Activated CD4-positive, CD25-positive, alpha-beta regulatory T cell treated with anti-CD3 and anti-CD28 coated beads, Interleukin-2, amount 50 U/mL, for 72 hours (primary cell): ENCODE measurements at places on chromosomes 3 and 15.

GRCh38 chr3:100561459-100562158 lies 47.8 kb upstream of the ADGRG7 start:
- DNase-seq: no peak

GRCh38 chr15:88091444-88092016 lies 165.0 kb downstream of the NTRK3 start:
- no peak for DNase-seq

DNA sequence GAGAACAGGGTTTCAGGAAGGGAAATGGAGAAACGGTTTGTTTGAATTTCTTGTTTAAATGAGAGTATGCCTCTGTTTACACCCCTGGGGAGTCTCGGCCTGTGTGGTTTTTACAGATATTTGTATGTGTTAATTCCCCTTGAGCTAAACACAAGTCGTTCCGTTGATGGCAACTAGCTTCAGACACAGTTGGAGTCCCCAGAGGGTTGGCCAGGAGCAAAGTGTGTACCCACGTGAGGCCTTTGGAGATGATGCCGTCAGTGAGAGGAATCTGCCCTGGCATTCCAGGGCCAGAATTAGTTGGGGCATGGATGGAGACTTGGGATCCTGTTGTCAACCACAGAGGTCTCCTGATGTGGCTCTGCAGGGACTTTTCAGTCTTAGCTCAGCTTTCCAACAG lies 44.0 kb downstream of the CEMIP start:
- no peak for DNase-seq

DNA sequence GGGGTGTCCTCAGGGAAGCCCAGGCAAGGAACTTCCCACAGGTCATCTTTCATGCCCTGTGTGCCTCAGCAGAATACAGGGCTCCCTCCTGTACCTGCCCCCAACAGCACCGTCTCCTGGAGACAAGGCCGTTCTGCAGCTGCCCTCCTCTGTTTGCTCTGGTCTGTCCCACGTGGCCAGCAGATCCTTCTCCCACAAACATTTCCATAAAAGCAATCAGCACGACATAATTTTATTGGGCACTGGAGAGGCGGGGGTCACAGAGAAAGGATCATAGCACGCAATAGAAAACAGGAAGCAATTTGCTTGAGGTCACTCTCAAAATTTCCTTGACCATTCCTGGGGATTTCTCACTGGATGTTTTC lies 29.4 kb downstream of the STARD5 start:
- DNase-seq: no peak

GRCh38 chr3:73513260-73513659 lies 111.5 kb downstream of the PDZRN3 start:
- no peak for DNase-seq

DNA sequence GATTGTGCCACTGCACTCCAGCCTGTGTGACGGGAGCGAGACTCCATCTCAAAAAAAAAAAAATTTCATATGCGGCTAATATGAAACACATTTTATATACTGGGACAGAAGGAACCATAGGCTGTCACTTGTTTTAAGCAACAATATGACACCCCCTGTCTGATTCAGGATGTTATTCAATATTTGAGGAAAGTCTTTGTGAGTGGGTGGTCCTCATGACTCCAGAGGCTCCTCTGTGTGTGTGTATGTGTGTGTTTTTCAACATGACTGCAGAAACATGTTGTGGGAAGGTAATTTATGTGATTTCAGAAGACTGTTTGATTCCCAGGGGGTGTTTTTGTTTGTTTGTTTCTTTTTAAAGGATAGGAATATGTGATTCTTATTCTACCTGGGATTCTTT lies 32.8 kb downstream of the MAP2K1 start:
- no peak for DNase-seq

GRCh38 chr15:82530006-82530405 lies 10.3 kb downstream of the RPS17 start:
- no peak for DNase-seq

GRCh38 chr3:56825567-56826438 lies 24.1 kb upstream of the ARHGEF3 start:
- DNase-seq: no peak

DNA sequence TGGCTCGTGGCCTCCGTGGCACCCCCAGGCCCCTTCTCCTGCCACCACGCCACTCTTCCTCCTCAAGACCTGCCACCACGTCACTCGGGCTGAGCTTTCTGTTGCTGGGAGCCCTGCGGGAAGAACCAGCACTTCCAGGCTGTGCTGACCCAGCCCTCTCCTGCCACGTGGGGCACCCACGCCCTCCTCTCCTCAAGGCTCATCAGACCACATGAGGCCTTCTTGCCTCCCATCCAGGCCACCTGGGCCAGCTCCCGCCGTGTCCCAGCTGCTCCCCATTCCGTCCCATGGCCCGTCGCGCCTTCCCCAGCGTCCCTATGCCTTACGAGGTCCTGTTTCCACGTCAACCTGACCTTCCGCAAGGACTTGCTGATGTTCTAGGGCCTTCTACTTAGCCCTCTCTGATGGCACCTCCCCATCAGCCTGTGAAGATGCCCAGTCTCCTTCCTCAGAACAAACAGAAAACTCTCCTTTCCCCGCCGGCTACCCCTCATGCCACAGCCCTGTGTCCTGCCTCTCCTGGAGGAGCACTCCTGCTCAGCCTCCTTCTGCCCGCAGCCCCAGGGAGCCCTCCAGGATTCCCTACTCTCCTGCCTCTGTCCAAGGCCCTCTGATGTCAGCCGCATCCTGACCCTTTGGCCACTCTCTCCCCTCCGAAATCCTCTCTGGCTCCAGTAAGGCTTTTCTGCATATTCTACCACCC lies 71.1 kb upstream of the BLM start:
- no peak for DNase-seq

- DNase-seq: no peak
Observed at GRCh38 chr15:83108266-83109219, 1.1 kb downstream of the TM6SF1 start.

DNA sequence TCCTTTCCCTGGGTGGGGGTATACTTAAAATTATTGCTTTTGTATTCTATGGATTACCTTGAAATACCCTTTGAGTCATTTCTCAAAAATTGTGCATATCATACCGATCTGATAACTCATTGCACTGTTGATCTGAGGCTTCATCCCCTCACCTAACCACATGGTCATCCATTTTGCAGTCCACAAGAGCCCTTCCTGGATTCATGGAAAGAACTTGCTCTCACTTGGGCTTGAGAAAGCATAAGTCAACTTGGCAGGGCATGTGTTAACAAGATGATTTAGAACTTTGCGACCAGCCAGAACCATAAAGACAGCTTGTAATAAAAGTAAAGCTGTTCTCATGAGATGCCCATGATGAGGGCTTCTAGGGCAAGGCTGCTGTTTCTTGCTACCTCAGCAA lies 22.2 kb downstream of the MME start:
- no peak for DNase-seq

DNA sequence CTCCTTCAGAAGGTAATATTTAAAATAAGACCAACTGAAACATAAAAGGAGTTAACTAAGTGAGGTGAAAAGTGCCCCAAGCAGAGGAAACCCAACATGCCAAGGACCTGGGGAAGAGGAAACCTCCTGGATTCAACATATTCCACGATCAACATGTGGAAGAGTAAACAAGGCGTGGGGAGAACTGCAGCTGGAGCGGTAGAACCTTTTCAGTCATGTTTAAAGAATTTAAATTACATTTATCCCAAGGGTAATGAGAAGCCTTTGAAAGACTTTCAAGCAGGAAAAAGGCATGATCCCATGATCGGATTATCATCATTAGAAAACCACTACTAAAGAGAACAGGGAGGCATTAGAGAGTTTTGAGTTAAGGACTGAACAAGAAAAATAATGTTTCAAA lies 330.7 kb downstream of the FHIT start:
- no peak for DNase-seq

DNA sequence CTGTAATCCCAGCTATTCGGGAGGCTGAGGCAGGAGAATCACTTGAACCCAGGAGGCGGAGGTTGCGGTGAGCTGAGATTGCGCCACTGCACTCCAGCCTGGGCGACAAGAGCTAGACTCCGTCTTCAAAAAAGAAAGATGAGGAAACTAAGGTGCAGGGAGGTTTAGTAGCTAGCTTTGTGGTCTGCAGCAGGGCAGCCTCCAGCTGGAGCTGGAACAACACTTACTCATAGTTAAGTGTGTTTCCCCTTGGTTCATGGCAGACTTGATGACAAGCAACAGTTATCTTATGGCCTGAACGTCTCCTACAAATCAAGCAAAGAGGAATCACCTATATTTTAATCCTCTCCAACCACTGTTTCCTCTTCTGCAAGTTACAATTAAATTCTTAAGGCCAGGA lies 12.6 kb downstream of the KAT2B start:
- DNase-seq: no peak

DNA sequence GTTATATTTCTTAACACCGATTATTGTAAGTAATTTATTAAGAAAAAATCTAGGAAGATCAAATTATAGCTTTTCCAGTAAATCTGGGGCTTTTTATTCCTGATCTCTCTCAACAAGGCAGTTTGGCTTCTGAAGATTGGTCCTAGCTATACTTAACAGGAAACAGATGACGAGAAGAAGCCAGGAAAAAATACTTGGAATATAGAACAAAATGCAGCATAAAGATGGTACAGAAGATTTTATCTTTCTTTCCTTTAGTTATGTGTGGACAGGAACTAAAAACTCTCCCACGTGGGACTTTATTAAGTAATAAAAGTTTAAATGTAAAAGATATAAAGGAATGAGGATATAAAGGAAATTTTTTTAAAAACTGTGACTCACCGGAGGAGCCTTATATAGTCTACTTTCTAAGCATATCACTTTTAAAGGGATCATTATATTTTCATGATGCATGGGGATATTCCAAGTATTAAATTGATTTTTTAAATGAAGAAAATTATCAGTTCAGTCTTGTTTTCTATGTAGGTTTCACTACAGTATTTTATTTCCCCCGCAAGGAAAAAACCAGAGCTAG lies 8.2 kb downstream of the B3GNT5 start:
- no peak for DNase-seq

GRCh38 chr15:58423831-58424608 lies 7.8 kb upstream of the LIPC start:
- DNase-seq: no peak

GRCh38 chr15:42404461-42405235 lies 45.3 kb downstream of the CAPN3 start:
- no peak for DNase-seq

- DNase-seq: no peak
Observed at GRCh38 chr15:65603134-65603533, 7.8 kb downstream of the INTS14 start.

DNA sequence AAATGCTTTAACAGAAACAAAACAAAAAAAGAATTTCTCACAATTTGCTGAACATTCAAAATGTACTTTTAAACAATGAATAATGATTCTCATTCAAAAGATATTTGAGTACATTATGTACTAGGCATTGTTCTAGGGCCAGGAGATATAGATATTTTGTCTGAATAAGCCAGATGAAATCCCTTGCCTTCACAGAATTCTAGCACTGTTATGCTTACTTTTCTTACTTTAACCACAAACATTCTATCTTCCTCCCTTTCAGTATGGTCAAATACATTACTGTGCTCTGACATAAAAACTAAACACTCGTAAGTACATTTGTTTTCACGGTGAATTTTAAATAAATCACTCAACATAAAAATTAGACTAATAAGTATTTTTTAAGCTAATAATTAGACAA lies 116.7 kb downstream of the ADAM10 start:
- DNase-seq: no peak

GRCh38 chr3:149452036-149452435 lies 22.5 kb upstream of the TM4SF4 start:
- DNase-seq: no peak

- DNase-seq: no peak
Observed at GRCh38 chr3:11130385-11130784, 23.9 kb upstream of the HRH1 start.

- DNase-seq: no peak
Observed at GRCh38 chr3:39752019-39752637, 57.3 kb upstream of the MYRIP start.

DNA sequence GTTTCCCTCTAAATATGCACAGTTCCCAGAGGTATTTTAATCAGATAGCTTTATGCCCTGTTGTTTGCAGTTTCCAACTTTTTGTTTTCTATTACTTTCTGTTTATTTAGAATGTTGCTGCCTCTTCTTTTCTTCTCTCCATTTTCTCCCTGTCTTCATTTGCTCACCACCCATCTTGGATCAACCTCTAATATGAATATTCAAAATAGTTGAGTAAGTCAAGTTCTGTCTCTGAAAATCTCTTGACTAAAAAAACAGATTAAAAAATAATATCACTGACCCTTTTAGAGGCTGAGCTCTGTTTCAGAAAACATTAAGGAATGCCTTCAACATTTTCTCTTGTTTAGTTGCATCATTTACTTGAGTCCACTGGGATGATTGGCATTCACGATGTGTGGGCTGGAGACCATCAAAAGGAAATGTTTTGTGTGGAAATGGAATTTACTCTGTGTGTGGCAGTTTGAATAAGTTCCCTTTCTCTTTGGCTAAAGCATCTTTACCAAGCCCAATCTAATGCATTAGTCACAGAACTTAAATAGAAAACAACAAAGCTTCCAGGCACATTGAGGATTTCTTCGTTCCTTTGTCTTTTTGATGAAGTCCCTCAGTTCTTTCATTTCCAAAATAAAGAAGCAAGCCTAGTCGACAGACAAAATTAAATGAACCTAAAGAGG lies 633.9 kb upstream of the TGFBR2 start:
- no peak for DNase-seq

DNA sequence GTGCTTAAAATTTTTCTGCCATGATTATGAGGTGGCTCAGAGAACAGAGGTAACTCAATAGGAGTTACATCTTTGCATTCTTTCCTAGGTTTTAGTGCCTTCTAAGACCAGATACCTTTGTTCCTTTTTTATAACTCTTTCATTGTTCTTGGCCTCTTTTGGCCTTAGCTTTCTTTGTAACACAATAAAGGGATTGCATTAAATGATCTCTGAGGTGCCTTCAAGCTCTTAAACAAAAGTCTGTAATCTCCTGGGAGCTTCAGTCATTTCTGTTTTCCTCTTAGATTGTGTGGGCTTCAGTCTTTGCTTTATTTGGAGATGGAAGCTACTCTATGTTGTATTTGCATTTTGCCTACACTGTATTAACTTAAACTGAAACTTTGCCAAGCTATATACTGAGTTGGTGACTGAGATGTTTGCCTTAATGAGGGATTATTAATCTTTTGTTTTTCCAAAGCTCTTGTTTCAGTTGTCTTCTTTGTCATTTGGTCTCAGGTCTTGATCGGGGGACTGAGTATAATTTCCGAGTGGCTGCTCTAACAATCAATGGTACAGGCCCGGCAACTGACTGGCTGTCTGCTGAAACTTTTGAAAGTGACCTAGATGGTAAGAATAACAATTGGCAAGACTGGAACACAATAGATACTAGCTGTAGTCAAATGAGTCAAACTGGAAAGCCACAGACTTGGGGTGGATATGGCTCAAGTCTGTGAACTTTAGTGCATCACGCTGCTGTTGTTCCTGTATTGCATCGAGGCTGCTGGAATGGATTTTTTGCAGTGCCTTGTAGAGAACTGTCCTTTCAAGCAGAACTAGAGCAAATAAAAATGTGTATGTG lies 110.3 kb downstream of the HCN4 start:
- no peak for DNase-seq

GRCh38 chr3:155392138-155392537 lies 98.7 kb upstream of the STRIT1 start:
- no peak for DNase-seq

GRCh38 chr3:64082961-64083541 lies 59.8 kb upstream of the PSMD6 start:
- DNase-seq: no peak
